ENCODE measurements at places on chromosomes 2 and 18. TPM values are rescaled to one million over a fixed set of nuclear protein-coding genes. Genes with fewer than 3 reads are reported as not detected.

Gene ALLC
- total RNA-seq = not detected

Gene CRYGC
- not detected for total RNA-seq

DNA sequence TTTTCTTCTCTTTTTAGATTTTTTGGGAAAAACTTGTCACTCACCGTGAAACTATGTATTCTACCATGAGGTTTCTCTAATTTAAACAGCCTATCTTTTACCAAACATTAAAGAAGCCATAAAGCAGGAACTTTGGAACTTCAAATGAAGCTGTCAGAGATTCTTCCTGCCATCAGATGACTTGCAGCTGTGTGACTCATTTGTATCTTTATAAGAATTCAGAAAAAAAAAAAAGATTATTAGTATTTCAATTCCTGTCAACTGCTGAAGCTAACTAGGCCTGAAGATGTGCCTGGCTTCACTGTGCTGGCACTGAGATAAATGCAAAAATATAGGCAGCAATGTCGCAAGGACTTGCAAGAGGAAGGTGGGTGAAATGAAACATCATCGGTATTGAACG, 1399.1 kb upstream of the PIK3C3 start:
- DNase-seq = no peak
- no peak overlapping the region for H3K27ac ChIP-seq
- no peaks in the 10 kb centered on the region for H3K4me1 ChIP-seq
- H3K27me3 ChIP-seq = no peaks in the 10 kb centered on the region
- H3K4me3 ChIP-seq = no peak overlapping the region

GRCh38 chr2:132278267-132278666, 116.5 kb upstream of the ANKRD30BL start:
- H3K27ac ChIP-seq = no peak overlapping the region
- H3K36me3 ChIP-seq = no peaks in the 10 kb centered on the region

GRCh38 chr2:108870069-108870644, 83.6 kb downstream of the CCDC138 start:
- no peaks in the 10 kb centered on the region for H3K4me1 ChIP-seq
- no peaks in the 10 kb centered on the region for H3K27me3 ChIP-seq
- H3K4me3 ChIP-seq = no peak overlapping the region
- no peak overlapping the region for H3K27ac ChIP-seq
